ENCODE measurements at places on chromosomes 6 and 20.

DNA sequence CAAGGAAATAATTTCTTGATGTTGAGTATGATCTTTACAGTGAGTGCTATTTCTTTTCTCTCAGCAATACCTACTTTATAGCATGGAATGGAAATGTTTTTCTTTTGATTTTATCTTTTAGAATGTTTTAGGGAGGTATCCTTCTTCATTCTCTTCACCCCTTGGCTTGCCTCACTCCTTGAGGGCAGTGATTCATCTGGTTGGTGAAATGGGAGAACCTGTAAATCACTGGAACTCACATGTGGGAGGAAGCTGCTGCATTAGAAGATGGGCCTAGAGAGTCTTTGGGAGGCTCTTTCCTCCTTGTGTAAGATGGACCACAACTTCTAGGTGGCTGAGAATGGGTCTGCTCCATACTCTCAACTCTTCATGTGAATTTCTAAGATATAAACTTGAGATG, 244.8 kb upstream of the SYNCRIP start:
- DNase-seq: no peak

- peak; percentile 97 for DNase-seq
These were observed 236.0 kb upstream of the ECI2 start for GRCh38 chr6:4371207-4371921.

- DNase-seq: peak; percentile 22
These were observed 2.6 kb downstream of the NCOA5 start for GRCh38 chr20:46087161-46087560.

GRCh38 chr6:39812853-39813533, 20.8 kb downstream of the DAAM2 start:
- peak; percentile 99 for DNase-seq

- peak; percentile 6 for DNase-seq
These were observed 109.5 kb upstream of the HSF2 start for GRCh38 chr6:122289762-122290539.

DNA sequence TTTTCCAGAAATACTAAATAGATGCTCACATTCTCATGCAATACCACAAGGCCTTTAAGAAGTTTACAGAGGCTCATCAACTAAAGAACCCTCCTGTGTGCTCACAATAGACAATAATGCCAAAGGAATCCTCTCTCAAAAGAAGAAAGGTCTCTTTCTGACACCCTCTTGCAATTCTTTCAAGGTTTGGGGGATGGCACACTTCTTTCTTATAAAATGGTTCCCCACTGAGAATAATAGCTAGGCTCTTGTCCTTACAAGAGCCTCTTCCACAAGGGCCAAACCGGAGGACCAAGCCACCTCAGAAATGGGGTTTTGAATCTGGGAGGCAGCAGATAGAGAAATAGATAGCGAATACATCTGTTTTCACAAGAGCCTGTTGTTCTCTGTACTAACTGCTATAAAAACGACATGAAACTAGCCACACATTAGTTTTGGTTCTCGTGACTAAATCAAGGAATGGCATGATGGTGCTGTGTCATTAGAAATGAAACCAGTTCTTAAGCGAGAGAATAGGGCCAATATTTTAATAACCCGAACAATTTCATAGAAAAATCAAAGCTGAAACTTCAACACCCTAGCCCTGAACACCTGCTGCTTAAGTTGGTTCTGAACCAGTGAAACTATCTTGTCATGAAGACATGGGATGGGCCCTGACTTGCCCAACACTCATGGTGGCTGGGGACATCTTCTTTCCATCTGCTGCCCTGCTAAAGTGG, 81.1 kb downstream of the PRDM1 start:
- DNase-seq: no peak

DNA sequence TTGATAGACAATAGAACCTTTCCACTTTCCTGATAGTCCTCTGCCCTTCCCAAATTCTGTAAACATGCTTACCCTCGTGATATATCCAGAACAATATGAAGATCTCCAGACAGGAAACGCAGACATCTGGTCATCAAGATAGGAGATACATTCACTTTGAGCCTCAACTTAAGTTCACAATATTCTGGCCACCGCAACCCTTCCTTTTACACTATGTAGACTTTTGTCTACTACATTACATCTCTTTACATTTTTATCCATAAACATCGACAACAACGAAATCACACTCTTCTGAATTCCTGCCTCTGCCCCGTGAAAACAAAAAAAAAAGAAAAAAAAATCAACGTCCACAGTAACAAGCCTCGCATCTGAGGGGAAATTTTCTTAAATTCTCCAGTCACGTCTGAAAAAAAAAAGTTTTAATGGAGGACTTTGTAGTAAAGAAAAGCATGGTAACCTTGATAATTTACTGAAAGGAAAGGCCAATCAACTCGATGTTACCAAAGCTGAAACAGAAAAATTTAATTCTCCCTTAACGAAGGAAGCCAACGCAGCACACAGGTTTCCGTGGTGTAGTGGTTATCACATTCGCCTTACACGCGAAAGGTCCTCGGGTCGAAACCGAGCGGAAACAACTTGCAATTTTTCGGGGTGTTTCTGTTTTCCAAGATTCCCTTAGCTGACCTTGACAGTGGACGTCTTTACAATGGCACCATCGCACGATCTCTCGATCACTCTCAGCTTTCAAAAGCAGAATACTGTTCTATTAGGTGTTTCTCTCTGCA, 21.8 kb downstream of the POM121L2 start:
- peak; percentile 12 for DNase-seq

DNA sequence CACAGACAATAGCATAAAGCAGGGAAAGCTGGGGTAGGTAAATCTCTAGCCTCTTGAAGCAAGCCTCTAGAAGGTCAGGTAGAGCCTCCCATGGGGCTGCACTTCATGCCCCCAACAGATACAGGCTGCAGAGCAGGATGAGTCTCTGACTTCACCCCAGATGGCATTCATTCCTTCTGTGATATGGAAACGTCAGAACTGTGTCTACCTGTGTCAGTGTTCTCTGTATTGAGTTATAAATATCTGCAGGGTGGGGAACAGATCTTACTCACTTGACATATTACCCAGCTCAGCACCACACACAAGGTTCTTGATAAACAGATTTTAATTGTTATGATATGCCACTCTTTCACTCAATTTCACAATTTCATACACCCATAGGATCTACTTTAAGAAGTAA, 2.1 kb downstream of the LGSN start:
- no peak for DNase-seq

DNA sequence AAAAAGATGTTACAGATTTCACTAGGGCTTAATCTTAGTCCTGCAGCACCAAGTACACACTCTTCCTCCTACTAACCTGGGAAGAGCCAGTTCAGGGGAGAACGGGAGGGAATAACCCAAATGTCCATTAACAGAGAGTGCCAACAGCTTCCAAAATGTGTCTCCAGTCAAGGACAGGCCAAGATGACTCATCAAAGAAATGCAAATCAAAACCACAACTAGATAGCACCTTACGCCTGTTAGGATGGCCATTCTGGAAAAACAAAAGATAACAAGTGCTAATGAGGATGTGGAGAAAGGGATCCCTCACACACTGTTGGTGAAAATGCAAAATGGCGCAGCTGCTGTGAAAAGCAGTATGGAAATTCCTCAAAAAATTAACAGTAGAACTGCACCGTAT, 3.8 kb upstream of the MAS1L start:
- DNase-seq: no peak

DNA sequence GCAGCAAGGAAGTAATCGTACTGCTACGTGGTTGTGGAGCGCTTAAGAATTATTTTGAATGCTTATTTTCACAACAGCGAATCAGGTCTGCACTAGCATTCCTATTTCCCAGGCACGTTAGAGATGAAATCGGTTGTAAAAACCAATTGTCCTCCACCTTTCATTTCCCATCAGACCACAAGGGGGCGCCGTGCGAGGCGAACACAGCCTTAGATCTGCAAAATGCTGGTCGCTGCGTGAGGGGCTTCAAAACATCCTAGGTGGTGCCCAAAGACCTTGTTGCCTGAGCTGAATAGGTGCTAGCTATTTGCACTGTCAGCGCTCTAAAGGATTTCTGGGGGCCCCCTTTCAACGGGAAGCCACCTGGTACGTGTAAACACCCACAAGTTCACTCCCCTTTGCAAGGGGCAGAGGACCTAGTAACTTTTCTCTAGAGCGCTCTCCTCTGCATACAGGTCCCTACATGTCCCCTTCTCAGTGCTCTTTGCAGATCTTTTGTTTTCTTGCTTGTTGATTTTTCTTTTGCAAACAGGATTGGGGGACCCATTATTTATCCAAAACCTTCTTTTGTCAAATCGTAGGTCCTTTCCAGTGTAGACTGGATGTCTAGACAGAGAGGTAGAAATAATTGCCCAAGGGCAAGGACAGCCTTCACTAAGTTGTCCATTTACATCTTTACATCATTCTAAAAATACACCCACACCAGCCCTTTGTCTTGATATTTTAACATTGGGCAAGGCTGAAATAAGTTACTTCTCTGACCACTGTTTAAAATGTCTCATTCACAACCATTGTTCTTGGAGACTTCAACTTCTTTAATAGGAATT, 59.8 kb downstream of the NEDD9 start:
- DNase-seq: peak; percentile 53

DNA sequence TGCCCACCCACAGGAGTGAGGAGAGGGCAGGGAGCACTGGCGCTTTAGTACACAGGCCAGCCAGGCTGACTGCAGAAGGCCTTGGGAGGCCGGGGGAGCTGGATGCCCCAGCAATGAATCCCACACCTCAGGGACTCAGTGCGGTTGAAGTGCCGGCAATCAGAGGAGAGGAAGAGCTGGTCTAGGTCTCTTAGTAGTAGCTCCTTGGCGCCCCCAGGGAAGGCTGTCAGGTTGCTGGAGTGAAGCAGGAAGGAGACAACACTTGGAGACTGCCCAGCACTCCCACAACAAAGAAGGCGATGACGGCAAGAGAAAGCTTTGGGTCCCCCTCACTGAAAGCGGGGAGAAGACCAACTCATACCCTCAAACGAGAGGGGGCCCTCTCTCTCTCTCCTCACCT, 8.3 kb upstream of the TNXB start:
- DNase-seq: no peak
